ENCODE measurements at places on chromosomes 1 and 21.

GRCh38 chr1:228273720-228274451, 66.0 kb downstream of the OBSCN start:
- no peak for DNase-seq

DNA sequence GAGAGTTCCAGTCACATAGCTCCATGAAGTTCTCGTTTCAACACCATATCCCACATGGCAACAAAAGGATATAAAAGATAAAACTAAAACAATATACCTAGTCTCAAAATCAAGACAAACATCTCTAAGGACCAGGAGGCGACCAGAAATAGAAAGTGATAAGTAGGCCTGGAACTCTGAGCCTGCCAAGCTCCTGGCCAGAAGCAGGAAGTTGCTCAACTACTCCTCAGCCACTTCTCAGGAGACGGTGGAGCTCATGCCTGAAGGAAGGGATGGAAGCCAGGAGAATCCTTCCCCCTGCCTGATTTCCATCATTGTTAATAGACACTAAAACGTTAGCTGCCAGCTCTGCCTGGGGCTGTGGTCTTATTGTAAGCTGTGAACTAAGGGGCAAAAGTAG, 94.7 kb downstream of the DISP1 start:
- DNase-seq: no peak

DNA sequence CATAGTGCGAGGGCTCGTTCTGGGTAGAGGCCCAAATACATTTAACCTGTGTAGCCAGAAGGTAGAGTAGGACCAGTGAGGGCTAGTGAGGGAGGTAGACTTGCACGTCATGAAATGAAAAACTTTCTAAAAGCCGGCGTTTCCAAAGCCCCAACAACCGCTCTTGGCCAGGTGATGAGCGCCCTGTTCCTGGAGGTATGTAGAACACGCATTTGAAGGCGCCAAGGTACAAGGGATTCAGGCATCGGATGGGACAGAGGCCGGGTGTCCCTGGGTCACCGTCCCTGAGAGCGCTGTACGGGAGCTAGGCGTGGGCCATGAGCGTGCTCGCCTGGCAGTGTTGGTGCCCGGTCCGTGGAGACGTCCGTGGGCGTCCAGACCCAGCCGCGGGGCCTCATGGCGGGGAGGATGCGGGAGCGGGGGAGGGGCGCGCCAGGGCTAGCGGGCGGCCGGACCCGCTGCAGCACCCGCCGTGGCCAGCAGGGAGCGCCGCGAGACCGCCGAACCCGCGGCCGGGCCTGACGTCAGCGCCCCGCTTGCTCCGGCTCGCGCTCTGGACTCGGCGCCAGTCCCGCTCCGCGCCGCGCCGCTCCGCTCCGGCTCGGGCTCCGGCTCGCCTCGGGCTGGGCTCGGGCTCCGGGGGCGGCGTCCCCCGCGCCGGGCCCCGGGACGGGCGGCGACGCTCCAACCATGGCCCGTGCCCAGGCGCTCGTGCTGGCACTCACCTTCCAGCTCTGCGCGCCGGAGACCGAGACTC, at the start of gene PTPRU:
Gene PTPRU (plus strand): TSS at position 568 of the 757 bp plus-strand sequence. CDS start 123 bp downstream, at position 691.
- DNase-seq: peak; percentile 5

DNA sequence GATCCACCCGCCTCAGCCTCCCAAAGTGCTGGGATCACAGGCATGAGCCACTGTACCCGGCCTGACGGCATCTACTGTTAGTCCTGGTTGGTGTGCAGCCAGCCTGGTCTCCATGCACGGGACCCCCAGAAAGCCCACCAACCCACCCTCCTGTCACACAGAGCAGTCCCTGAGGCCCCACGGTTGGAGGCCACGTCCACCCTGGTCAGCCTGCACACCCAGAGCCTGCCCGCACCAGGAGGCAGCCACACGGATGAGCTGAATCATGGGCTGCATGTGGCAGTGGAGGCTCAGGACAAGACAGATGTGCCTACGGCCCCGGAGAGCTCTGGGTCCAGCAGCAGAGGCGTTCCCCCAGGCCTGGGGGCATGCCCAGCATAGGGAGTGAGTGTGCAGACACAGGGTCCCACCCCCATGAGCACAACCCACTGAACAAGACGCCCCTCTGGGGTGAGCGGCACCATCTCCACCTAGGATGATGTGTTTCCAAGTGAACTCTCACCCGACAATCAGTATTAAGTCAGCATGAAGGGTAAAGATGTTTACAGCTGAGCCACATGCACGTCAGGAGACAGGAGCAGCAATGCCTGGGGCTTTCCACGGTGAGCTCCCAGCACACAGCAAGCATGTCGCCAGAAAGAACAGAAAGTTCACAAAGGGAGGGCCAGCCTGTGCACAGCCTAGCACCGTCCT, 102.1 kb downstream of the WDR4 start:
- no peak for DNase-seq
